Activated CD4-positive, alpha-beta T cell treated with anti-CD3 and anti-CD28 coated beads for 1 hour (primary cell): ENCODE measurements at places on chromosomes 5 and 9.

DNA sequence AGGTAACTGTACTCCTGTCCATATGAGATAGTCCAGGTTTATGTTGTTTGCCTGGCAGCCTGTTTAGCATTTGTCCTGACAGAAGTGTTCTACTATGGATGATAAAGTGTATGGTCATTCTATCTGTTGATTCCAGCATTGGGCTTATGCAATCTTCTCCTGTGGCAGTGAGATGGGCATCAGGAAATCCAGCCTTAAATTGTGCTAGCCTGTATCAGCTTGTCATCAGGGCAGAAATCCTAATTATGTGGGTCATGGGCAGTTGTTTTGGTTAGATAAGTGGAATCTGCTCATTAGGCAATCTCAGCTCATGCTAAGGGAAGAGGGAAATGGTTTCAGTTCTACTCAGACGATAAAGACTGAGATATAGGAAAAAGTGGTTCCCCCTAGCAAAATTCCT is 247.4 kb upstream of the CHD1 start:
- no peak for DNase-seq

DNA sequence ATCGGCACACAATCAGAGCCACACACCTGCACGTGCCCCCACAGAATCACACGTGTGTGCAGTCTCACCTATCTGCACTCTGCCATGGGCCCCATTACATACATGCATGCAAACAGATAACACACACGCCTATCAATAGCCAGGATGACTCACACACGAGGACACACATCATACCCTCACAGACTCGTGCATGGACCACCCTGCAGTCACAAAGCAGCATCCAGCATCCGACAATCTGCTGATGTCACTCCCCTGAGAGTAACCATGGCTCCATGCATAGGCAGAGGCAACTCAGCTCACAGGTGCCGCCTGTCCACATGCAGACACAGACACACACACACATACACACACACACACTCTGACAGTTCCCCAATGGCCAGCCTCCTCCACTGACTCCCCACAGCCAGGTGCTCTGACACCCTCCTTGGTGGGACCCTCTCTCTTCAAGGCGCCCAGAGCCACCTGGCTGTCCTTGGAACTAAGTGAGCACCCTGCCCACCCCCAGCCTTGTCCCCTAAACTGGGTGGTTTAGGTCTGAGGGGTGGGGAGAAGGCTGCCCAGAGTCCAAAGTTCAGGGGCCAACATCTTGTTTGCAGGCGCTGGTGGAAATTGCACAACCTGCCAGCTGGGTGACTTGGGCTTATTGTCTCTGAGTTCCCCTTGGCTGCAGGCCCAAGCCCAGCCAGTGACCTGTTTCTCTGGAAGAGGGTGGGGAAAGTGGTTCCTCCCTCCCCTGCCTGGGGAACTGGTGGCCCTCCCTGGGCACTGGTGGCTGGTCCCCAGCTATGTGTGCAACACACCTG is 34.6 kb upstream of the NEK6 start:
- DNase-seq, result no peak

DNA sequence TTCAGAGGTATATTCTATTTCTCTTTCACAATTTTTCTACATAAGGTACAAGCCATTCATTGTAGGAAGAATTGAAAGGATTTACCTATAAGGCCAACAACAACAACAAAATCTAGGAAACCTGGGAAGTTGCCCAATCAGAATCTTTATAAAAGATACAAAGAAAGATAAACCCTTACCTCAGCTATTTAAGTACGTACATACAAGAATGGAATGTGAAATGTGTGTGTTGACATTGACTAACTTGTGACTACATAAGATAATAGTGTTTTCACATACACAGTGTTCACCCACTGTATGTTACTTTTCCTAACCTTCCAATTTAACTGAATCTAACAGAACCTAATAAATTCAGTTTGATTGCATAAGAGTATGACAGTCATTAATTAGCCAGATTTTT is 154.1 kb downstream of the ADAMTS6 start:
- no peak for DNase-seq

DNA sequence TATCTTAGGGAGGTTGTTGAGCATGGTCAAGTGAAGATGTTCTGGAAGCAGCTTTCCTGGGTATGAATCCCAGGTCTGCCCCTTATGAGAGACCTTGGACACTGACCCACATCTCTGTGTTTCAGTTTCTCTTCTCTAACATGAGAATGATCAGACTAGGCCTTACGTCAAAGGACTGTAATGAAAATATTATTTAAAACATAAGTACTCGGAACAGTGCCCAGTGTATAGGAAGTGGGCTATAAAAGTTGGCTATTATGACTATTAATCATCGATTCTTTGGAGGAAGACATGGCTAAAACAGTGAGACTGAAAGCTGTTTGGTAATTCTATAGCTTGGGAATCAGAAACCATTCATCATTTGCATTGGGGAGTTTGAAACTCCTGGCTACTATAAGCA is 65.3 kb upstream of the MYO10 start:
- DNase-seq, result no peak

- DNase-seq, result no peak
Observed at GRCh38 chr9:127654619-127655018, 42.5 kb downstream of the STXBP1 start.

DNA sequence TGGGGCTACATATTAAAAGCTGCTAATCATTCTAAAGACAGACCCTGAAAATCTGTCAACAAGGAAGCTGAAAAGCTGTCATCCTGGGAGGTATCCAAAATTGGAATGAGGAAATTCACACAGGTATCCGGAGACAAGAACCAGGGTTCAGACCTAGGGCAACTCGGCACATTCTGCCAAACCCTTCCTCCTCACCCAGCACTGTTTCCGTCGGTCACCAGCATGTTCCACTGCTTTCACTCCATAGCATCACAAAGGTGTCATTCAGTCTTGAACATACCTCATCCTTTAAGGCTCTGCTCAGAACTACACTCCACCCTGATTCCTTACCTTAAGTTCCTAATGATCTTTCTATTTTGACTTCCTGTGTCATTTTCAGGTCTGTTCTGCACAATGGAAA is 153.1 kb upstream of the RASA1 start:
- DNase-seq, result no peak

- no peak for DNase-seq
Observed at GRCh38 chr5:177591690-177592009, 353 bp upstream of the TMED9 start.

GRCh38 chr5:97838214-97838613 is 655.2 kb upstream of the RIOK2 start:
- no peak for DNase-seq

- DNase-seq, result peak; percentile 63
Observed at GRCh38 chr9:7799234-7799943, at the start of gene DMAC1. Gene DMAC1 (minus strand): TSS chr9:7799778. CDS start chr9:7799734, 44 bp downstream.

- no peak for DNase-seq
Observed at GRCh38 chr9:15176836-15177235, 130.2 kb downstream of the TTC39B start.

- DNase-seq, result no peak
Observed at GRCh38 chr9:27337833-27338526, 41.0 kb upstream of the EQTN start.

DNA sequence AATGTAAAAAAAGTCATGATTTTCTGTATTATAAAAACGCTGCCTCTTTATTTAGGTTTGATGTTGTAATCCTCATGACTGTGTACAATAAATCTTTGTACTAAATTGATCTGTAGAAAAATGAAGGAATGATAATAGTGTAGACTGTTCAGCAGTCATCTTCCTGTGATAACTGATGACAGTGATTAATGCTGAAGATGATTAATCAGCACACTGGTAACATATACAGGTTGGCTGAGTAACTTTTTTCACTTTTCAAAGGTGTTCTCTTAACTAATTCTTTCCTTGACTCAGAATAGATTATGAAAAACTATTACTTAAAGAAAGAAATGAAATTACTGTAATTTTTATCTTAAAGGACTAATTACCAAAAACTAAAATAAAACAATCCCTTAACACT is 122.5 kb downstream of the RFX3 start:
- DNase-seq, result no peak

DNA sequence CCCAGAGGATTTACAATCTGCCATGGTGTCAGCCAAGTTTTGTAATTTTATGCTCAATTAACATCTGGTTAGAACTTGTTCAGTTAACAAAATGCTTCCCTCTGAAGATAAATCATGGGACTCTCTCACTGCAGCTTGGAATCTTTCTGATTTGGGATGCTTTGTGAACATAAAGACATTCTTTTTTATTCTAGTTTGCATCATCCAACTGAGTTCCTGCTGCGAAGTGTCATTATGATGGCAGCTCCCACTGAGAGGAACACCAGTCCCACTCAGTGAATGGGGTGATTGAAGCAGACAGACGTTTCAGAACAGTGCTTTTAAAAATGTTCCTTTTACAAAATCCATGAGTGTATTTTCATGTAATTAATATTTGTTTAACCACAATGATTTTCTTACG is 863.8 kb downstream of the TLE4 start:
- DNase-seq, result no peak

GRCh38 chr9:135330685-135331590 is 148.6 kb upstream of the PPP1R26 start:
- no peak for DNase-seq

DNA sequence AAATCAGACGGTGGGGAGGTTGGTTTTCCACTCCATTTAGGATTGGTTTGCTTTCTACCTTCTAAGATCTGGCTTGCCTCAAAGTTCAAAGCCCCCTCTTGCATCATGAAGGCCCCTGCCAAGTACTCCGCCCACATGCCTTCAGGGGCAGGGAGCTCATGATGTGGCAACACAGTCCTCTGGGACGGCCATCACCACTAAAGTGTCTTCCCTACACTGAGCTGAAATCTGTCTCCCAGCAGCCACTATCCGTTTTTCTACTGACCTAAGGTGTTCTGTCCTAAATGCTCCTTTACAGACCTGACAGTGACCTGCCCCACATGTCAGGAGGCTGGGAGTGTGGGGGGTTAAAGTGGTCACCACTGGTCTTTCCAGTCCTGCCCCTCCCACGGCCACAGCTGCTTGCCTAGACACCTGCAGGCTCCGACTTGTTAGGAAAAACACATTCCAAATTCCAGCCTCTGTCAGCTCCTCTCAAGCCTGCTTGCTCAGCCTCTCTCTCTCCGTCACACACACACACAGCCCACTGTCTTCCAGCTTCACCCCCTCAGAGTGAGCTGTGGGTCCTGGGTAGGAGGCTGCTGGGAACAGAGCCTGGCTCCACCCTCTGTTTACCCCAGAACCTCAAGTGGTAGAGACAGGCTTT is 44.9 kb downstream of the SHB start:
- no peak for DNase-seq

- no peak for DNase-seq
Observed at GRCh38 chr5:129046151-129046550, 48.4 kb upstream of the ISOC1 start.

DNA sequence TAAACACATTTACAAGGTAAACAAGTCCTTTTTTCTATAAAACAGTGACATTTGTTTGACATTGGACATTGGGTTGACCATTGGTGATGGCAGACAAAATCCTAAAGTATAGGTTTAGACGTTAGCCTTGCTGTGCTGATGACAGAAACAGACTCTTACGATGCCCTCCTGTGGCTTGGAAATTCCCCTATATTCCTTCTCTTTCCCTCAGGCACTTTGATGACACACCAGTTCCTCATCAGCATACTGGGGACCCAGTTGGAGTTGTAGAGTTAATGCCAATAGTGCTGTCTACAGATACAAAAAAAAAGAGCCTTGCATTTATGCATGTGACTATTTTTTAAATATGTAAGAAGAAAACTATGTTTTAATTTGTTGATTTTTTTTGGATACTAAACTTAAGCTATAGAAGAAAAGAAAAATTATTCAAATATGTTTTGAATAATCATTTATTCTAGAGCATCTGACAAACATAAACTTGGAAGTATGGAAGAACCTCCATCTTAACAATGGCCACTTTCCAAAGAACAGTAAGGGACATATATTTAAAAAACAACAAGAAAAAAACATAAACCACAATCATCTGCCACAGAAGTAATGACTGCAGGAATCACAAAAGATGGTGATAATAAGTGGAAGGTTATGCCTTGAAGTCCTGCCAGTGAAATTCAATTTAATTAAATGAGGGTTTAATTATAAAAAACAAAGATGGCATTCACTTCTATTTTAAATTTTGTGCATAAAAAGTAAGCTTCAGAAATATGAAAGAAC is 75.6 kb upstream of the SNCAIP start:
- DNase-seq, result no peak

GRCh38 chr9:7977586-7977985 is 178.0 kb upstream of the DMAC1 start:
- DNase-seq, result no peak

GRCh38 chr9:33101104-33101951 is 24.9 kb upstream of the SMU1 start:
- DNase-seq, result no peak

DNA sequence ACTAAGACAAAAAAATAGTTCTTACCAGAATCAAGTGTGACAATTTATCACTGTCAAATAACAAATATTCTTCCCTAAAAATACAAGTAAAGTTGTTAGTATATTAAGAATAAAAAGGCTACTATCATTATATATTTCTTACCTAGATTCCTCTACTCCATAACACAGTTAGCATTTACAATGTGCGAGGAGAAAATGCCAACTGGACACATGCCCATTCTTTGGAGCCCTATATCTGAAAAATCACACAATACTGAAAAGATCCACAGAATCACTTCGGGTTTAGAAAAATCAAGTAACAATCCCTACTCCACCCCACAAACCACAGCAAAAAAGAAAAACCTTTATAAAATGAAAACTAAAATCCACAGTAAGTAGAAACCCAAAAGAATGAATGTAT is 70.9 kb downstream of the PKD2L2 start:
- DNase-seq, result no peak

DNA sequence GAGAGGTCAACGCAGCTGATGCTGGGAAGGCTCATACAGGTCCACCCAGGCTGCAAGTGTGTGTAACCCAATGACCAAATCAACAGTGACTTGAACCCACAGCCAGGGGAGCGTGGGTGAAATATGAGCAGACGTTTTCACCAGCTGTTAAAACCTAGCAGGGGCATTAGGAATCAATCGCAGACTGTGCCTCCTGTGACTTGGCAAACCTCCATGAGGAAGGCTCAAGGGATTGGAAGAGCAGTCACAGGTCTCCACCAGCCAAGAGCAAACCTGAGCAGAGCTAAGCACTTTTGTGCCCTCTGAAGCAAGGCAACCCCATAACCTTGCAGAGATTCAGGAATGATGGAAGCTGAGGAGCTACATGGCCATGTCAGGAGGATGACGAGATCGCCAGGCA is 25.5 kb downstream of the INSYN2B start:
- no peak for DNase-seq
